Liver (tissue), 10 donors: ENCODE measurements at places on chromosomes 5 and 9. TPM values are rescaled to one million over a fixed set of nuclear protein-coding genes. Genes with fewer than 3 reads are reported as not detected.

NIPSNAP3A gene
- 18.7 TPM for total RNA-seq

- no peak overlapping the region for H3K27ac ChIP-seq
- no peaks in the 10 kb centered on the region for H3K27me3 ChIP-seq
- DNase-seq = no peak
- no peaks in the 10 kb centered on the region for H3K36me3 ChIP-seq
- H3K4me1 ChIP-seq = no peaks in the 10 kb centered on the region
These were observed 288.8 kb downstream of the GLIS3 start for GRCh38 chr9:4011054-4011453.

DNA sequence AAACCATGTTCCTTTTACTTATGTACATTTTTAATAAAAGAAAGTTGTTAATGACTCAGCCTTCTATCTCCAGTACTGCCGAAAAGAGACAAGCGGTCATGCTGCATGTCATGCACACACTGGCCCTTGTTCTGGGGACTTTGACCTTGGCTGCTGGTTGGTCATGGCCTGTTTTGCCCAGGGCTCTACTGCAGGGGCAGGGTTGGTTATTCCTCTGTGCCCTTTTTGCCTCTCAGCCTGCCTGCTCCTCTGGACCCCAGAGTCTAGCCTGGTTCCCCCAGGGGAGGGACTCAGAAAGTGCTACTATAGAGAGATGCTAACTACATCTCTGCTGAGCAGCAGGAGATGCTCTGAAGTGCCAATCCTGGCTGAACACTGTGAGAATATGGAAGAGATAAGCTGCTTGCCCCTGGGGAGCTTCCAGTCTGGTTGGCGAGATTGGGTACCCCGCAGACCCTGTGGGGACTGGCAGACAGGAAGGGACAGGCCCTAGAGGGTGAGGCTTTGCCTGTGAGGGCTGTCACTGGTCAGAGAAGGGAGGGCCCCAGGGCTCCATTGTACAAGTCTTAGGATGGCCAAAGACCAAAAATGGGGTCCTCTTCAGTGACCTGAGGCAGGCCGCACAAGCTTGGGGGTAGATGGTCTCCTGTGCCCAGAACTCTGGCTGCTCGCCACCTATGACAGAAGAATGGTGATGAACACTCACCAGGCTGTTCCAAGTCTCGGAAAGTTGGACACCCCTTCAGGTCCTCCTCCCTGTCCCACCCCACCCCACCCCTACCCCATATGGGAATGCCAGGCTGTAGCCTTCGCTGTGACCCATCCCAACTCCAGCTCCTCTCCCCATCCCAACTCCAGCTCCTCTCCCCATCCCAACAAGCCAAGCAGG, 14.3 kb downstream of the IRF1 start:
- DNase-seq = no peak
- peaks cover 2% of the 10 kb centered on the region for H3K36me3 ChIP-seq
- no peak overlapping the region for H3K4me3 ChIP-seq
- peak overlapping the region; percentile 68 for H3K27ac ChIP-seq
- peaks cover 13% of the 10 kb centered on the region for H3K4me1 ChIP-seq
- H3K27me3 ChIP-seq = no peaks in the 10 kb centered on the region

GRCh38 chr9:79672236-79672635, 100.5 kb downstream of the TLE4 start:
- no peaks in the 10 kb centered on the region for H3K27me3 ChIP-seq
- peaks cover 6% of the 10 kb centered on the region for H3K4me1 ChIP-seq
- H3K27ac ChIP-seq = no peak overlapping the region
- no peak for DNase-seq
- no peak overlapping the region for H3K4me3 ChIP-seq
- H3K36me3 ChIP-seq = no peaks in the 10 kb centered on the region

- H3K4me3 ChIP-seq = no peak overlapping the region
- peaks cover 34% of the 10 kb centered on the region for H3K36me3 ChIP-seq
- no peaks in the 10 kb centered on the region for H3K27me3 ChIP-seq
- H3K27ac ChIP-seq = no peak overlapping the region
- no peaks in the 10 kb centered on the region for H3K4me1 ChIP-seq
These were observed 50.2 kb downstream of the CSNK1A1 start for GRCh38 chr5:149500922-149501582.

- H3K4me3 ChIP-seq = no peak overlapping the region
- H3K4me1 ChIP-seq = no peaks in the 10 kb centered on the region
- no peaks in the 10 kb centered on the region for H3K36me3 ChIP-seq
- no peak for DNase-seq
These were observed 90.3 kb downstream of the NUDT12 start for GRCh38 chr5:103472265-103472664.

GRCh38 chr9:113617550-113617949, 154.0 kb downstream of the RGS3 start:
- H3K4me3 ChIP-seq = no peak overlapping the region
- H3K36me3 ChIP-seq = no peaks in the 10 kb centered on the region
- H3K27ac ChIP-seq = no peak overlapping the region
- no peaks in the 10 kb centered on the region for H3K27me3 ChIP-seq
- H3K4me1 ChIP-seq = peaks cover 44% of the 10 kb centered on the region
- no peak for DNase-seq

GRCh38 chr5:139767960-139768359, 27.6 kb upstream of the PSD2 start:
- H3K36me3 ChIP-seq = no peaks in the 10 kb centered on the region
- H3K27ac ChIP-seq = peak overlapping the region; percentile 23
- peaks cover 3% of the 10 kb centered on the region for H3K4me1 ChIP-seq
